Activated CD4-positive, alpha-beta T cell treated with anti-CD3 and anti-CD28 coated beads, Interleukin-2, amount 10 ng/mL, durations not matched to agents 7 days and 5 days (primary cell): ENCODE measurements at places on chromosomes 7 and 10.

GRCh38 chr10:89887830-89888229, 186.4 kb downstream of the KIF20B start:
- no peak for DNase-seq

GRCh38 chr7:124460056-124460450, 305.5 kb downstream of the GPR37 start:
- no peak for DNase-seq

- DNase-seq, result no peak
Measured at GRCh38 chr10:20879136-20879535, 18.0 kb downstream of the NEBL start.

DNA sequence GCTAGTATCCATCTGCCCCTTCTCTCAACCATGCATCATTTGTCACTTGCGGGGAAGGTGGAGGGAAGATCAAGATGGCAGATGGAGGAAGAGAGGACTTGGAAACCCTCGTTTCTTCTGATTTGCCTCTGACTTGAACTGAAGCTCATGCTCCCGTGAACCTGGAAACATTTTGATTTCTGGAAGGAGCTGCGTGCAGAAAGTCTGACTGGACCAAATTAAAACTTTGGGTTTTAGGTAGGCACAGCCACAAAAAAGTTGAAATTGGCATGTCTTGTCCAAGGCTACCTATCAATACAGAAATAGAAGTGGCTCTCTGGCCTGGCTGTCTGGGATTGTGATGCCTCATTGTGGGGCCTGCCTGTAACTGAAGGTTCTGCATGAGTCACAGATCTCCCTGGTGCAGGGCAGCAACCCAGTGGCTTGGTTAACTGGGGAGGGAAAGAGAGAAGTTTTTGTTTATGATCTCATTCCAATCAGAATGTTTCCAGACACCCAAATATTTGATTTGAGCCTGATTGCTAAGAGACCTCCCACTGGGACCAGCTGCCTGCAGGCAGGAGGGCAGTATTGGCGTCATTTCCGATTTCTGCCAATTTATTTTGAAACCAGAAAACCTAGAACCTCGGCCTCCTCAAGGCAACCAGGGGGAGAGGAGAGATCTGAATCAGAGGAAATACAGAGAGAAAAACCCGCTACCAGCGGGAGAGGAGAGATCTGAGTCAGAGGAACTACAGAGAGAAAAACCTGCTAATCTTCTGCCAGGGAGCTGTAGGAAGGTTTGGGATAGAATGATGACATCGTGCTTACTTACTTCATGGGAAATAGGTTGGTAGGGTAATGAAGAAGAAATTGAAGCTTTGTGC, 363.6 kb downstream of the ANKRD30A start:
- DNase-seq, result no peak

- no peak for DNase-seq
Measured at GRCh38 chr7:143012409-143012808, 14.5 kb downstream of the OR9A2 start.

DNA sequence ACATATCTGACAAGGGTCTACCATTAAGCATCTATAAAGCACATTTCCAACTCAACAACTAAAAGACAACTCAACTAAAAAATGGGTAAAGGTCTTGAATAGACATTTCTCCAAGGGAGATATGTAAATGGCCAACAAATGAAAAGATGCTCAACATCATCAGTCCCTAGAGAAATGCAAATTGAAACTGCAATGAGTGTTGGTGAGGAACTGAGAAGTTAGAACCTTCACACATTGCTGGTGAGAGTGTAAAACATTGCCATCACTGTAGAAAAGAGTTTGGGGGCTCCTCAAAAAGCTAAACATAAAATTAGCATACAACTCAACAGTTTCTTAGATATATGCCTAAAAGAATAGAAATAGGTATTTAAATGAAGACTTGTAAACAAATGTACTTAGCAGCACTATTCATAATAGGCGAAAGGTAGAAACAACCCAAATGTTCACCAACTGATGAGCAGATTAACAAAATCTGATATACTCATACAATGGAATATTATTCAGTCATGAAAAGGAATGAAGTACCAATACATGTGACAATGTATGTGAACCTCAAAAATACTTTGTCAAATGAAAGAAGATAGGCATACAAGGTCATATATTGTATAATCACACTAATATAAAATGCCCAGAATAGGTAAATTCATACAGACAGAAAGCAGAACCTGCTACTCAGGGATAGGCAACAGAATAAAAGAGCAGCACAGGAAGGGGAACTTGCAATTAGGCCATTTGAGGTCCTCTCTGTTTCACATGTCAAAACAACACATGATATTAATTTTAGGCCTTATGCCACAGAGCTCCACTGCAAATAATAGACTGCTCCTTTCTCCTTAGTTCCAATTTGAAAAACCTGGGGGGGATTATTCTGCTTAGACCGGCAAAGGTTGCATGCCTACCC, 10.6 kb upstream of the LRRC72 start:
- no peak for DNase-seq

DNA sequence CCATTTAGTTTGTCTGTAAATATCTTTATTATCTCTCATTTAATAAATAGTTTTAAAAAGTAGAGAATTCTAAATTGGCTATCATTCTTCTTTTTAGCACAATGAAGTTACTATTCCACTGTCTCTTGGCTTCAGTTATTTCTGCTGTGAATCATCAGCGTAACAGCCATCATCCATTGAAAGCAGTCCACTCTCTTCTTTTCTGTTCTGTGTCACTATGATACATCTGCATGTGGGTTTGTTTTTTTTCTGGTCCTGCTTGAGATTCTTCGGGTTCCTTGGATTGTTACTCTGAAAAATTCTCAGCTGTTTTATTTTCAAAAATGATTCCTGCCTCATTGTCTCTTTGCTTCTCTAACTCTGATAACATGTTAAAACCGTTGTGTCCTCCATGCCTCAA, 52.5 kb downstream of the CSGALNACT2 start:
- no peak for DNase-seq

DNA sequence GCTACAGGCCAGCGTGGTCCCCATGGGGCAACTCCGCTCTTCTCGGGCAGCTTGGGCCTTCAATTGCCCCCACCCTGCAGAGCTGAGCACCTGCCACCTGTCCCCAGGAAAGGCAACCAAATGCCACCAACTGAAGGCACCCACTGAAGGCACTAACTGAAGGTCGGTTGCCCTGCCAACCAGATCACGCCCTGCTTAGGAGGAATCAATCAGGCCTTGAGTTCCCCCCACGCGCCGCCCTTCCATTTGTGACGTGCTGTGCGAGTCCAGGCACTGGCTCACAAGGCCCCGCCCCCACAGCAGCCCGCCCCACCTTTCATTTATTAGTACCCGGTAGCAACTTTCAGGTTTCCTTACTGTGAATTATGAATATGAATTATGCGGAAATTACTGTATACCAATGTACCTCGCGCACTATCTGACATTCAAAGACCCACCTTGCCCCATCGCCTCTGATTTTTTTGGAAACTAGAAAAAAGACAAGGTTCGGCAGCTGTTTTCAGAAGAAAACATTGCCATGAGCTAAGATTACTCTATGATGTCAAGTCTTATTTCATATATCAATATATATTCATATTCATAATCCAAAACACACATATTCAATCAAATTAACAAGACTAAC, 83.6 kb upstream of the ABI1 start:
- no peak for DNase-seq

DNA sequence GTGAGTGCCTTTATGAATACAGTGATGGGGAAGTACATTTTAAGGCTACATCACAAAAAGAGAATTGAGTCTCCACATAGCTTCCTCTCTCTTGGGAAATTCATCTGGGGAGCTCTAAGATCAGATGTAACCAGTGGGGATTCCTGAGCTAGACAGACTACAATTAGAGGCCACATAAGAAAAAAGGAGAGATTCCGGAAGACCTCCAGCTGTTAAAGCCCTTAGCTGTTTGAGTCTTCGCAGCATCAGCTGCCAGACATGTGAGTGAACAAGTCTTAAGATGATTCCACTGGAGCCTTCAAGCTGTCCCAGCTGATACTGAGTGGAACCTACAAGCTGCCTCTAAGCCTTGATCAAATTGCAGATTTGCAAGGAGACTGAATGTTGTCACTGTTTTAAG, 448.5 kb downstream of the NXPH1 start:
- DNase-seq, result no peak

DNA sequence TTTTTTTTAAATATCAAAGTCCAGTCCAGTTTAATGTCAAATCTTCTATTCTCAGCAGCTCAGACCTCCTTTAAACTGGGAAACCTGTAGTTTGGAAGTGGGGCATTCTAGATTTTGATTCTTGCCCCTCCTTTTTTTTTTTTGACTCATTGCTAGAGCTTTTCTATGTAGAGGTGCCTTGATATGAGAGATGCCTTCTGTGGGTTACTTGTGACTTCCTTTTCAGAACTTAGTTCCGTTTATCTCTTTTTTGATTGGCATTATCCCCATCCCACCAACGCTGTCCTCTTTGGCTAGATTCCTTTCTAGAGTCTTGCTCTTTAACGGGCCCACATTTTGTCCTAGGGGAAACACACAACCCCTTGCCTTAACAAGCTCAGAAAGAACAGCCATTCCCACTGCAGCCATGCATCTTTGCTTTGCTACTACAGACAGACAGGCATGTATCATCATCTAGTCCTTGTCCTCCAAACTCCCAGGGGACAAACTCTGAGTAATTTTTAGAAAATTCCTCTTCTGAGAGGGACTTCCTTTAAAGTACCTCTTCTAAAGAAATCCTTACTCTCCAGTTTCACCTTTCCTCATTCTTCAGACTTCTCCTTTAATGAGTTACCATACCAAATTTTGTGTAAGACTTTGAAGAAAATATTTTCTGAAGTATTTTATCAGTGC, 153.6 kb downstream of the PHF14 start:
- no peak for DNase-seq

- DNase-seq, result no peak
Measured at GRCh38 chr10:78298835-78299234, 265.2 kb downstream of the RPS24 start.

DNA sequence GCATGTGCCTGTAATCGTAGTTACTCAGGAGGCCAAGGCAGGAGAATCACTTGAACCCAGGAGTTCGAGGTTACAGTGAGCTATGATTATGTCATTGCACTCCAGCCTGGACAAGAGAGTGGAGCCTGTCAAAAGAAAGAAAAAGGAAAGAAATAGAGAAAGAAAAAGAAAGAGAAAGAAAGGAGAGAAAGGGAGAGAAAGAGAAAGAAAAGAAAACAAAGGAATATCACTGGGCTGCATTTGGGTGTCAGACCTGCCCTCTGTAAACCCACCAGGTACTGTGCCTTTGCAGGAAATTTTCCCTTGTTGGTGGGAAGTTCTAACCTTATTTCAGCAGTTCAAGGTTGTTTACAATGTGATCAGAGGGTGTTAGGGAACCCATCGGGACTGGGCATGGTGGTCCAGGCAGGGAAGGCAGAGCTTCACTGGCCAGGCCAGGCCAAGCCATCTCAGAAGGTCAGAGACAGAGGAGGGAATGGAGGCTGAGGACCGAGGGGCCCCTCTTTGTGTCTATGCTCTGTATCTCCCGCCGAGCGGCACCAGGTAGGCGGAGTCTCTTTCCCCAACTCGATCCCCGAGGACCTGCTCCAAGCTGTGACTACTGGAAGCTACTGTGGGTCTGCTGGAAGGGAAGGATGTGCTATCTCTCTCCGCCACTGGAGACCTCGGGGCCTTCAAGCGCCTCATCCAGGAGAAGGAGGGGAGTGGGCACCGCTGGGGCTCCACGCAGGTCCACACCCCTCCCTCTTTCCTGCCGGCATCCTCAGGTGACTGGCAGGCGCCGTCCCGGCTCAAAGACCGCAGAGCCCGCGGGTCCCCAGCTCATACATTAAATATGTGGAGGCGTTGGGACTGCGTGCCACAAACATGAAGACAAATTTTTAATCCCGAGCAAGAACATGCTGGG, 15.2 kb upstream of the KAZALD1 start:
- no peak for DNase-seq

DNA sequence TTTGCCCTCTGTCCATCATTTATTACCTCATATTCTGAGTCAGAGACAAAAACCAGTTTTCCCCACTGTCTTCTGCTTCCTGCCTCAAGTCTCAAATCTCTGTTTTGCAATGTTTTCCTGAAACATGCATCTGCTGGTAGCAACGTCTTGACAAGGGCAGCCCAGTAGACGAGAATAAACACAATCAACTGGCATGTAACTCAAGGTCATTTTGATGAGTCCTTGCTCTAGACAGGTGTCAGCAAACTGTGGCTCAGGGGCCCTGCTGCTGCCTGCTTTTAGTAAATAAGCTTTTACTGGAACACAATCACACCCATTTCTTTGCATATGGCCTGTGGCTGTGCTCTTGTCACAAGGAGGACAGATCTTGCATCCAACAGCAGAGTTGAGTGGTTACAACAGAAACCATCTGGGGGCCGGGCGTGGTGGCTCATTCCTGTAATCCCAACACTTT, 59.8 kb downstream of the ITIH5 start:
- DNase-seq, result no peak

DNA sequence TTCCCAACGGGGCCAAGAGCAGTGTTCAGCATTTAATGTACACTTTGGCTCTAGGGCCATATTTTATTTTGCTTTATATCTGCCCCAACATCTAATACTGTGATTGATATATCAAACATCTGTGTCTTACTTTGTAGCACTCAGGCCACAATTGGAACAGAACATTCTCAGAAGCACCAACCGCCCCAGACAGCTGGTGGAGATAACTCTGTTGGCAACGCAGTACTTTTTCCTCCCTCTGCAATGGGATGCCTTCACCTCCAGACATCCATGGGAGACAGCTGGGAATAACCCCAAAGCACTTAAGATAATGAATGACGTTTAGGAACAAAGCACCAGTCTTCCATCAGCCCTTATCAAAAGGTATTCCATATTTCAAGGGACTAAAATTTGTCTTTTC, 57.4 kb downstream of the PIP4K2A start:
- DNase-seq, result no peak

GRCh38 chr10:23439961-23440889, 1.4 kb downstream of the OTUD1 start:
- DNase-seq, result peak; percentile 15

DNA sequence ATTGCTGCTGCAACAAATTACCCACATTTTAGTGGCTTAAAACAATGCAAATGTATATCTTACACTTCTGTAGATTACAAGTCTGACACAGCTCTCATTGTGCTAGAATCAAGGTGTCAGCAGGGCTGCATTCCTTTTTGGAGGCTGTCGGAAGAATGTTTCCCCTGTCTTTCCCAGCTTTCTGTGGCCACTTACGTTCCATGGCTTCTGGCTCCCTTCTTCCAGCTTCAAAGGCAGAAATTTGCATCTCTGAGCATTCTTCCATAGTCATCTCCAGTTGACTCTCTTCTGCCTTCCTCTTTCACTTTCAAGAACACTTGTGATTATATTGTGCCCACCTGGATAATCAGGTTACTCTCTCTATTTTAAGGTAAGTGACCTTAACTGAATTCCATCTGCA, 125.3 kb downstream of the GPR158 start:
- DNase-seq, result no peak

DNA sequence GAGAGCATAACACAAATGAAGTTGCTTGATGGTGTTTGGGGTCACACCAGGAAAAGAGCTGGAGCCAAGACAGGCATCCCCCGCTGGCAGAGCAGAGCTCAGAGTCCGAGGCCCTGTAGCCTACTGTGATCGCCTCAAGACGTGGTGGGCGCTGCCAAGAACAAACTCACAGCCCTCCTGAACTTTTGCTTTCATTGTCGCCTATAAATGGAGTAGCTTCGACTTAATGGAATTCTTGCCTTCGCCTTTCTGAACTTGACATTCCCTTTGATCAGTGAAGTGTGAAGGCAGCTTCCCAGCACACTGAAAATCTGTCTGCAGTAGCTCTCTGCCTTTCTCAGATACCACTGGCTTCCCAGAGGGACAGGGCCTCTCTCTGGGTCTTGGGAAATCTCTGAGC, 21.3 kb downstream of the CPXM2 start:
- DNase-seq, result no peak
